Caco-2 (cell line): ENCODE measurements at places on chromosomes 7 and 10. TPM values are rescaled to one million over a fixed set of nuclear protein-coding genes. Genes with fewer than 3 reads are reported as not detected.

ITIH5 gene
- 0.18 and 0.51 TPM in 2 replicates for total RNA-seq

PIK3AP1 gene
- 1.6 and 2.4 TPM in 2 replicates for total RNA-seq

DNA sequence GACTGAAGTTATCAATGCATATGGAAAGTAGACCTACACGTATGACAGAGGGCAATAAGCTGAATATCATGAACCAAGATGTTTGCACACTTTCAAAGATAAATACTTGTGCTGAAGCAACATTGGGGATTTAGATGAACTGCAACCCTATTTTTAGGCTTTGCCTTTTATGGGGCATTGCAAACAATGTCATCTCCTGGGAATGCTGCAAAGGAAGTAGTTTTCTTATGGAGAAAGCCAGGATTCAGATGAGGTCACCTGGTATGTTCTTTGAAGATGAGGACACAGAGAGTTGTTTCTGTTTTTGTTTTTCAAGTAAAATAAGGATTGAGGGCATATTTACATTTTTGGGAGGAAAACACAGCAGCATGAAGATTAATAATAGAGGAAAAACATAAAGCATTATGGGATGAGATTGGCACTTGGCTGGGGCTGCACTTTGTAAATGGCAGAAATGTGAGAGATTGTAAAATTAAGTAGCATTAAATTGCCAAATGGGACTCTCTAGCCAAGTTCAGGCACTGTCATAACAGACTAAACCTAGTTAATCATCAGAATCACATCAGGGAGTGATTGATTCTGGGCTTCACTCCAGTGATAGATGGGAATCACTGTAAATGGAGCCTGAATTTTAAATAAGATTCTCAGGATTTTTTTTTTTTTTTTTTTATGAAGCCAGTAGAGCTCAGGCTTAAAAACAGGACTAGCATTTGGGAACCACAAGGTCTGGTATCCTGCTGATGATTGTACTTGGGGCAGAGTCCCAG, 63.1 kb downstream of the MALRD1 start:
- DNase-seq, result no peak

- DNase-seq, result no peak
Observed at GRCh38 chr10:99698504-99699080, 33.3 kb downstream of the COX15 start.

DNA sequence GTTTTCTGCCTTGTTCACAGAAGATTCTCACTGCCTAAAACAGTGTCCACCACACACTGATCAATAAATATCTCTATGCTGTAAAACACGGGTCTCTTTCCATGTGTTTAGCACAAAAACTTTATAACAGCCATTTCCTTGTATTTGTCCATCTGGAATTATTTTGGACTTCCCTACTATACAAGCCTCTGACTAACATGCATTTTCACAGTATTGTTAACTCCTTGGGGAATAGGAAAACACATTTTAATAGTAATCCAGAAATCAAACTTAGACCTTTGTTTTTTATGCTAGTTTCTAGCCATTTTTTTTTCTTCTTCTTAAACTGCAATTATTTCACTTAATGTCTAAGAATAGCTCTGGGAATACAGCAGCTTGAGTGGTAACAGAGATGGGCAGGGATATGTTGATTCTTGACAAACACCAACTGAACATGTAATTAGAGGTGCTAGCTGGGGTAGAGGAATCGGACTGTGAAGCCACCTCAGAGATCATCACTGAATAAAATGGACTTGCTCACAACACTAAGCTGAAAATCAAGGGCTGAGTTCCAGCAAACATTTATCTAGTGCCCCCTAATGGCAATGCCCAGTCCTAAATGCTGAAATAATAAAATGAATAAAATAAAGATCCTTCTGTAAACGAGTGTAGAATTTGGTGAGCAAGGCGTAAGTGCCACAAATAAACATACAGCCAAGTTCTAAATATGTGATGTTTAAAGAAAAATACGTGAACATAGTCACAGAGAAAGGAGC, 593.1 kb downstream of the SORCS1 start:
- DNase-seq, result no peak

DNA sequence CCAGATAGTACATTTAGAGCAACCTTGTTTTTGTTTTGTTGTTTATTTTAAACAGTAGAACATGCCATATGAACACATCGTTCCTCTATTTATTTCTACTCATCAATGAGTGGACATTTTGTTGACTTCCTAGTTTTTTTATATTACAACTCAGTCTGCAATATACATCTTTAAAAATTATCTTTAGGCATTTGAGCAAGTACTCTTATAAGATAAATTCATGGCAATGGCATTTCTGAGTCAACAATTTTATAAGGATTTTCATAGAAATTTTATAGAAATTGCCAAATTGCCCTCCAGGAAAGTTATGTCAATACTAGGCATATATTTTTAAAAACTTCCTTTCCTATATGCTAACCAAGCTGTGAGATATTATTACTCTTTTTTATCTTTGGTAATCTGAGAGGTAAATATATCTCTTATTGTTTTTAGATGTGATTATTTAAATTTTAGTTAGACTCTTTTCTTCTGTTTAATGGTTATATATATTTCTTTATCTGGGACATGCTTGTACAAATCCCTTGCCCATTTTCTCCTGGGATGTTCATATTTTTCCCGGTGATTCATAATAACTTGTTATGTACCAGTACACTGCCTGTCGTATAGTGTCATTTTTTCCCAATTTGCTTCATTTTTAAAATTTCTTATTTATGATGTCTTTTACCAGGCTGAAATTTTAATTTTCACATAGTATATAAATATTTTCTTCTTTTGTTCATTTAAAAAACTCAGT, 50.5 kb downstream of the FZD1 start:
- DNase-seq, result no peak
